Neural crest cell (in vitro differentiated cells): ENCODE measurements at places on chromosomes 12 and 14.

DNA sequence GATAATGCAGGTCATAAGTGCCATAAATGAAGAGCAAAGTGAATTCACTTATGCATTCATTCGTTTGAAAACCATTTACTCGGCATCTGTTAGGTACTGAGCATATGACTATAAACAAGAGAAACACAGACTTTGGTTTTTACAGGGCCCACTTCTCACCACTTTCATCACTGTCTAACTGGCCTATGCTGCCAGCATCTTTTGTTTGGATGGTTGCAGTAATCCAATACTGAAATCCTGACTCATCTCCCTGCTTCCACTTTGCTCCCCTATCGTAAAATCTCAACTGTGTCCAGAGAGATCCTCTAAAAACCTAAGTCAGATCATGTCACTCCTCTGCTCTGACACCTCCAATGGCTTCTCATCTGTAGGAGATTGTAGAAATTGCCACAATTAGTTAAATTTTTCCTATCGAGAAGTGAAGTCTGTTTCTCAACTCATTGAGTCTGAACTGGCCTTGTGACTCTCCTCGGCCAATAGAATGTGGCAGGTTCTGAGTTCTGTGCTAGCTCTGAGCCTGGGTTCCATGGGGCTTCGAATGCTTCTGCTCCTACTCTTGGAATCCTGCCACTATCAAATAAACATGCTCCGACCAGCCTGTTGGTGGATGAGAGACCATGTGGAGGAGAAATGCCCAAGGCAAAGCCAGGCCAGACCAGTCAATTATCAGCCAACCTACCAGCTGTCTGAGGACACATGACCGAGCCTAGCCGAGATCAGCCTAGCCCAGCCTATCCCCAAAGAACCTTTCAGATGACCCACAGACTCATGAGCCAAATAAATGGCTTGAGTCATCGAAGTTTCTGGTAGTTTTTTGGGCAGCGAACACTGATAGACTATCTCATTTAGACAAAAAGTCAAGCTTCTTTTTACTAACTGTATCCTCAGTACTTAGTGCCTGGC lies 2.2 kb upstream of the BATF start:
- DNase-seq, result no peak

DNA sequence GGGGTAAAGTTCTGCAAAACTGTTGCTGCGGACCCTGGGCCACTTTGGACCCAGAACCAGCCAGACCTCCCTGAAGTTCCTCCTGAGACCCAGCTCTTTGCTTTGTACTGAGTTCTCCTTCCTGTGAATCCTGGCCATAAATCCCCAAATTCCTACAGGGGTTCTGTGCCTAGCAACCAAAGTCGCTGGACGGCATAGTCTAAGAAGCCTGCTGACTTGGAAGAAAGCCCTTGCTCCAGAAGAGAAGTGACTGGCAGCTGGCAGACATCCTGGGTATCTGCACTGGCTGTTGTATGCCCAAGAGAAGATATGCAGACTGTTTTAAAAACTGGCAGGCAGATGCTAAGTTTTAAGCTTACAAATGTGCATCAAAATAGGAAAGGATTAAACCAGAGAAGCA lies 99.9 kb upstream of the SLC24A4 start:
- no peak for DNase-seq

- no peak for DNase-seq
Measured at GRCh38 chr12:70508178-70508577, 129.1 kb downstream of the PTPRB start.

- DNase-seq, result no peak
Measured at GRCh38 chr14:34619471-34619870, 10.5 kb downstream of the SNX6 start.

GRCh38 chr12:56565510-56566101 lies 44.0 kb downstream of the RBMS2 start:
- DNase-seq, result no peak
